Stimulated activated CD4-positive, alpha-beta T cell treated with anti-CD3 and anti-CD28 coated beads, Interleukin-1b, Interleukin-23, amount 100 ng/mL, for 1 hour (primary cell): ENCODE measurements at places on chromosomes 6 and 20.

DNA sequence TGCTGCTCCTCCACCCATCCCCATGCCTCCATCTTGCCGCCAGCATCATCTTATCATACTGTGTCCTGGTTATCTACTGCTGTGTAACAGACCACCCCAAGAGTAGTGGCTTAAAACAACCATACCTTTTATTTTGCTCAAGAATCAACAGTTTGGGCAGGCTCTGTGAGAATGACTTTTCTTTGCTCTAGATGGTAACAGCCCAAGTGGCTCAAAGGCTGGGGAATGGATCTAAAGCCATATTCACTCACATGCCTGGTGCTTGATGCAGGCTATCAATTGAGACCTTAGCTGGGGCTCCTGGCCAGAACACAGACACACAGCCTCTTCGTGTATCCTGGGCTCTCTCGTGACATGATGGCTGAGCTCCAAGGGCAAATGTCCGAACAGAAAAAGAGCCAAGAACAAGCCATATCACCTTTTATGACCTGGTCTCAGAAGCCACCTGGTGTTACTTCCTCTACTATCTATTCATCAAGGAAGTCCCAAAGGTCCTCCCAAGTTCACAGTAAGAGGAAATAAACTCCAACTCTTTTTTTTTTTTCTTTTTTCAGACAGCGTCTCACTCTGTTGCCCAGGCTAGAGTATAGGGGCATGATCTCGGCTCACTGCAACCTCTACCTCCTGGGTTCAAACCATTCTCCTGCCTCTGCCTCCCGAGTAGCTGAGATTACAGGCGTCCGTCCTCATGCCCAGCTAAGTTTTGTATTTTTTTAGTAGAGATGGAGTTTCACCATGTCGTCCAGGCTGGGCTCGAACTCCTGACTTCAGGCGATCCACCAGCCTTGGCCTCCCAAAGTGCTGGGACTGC lies 159.3 kb upstream of the JARID2 start:
- DNase-seq = no peak

- no peak for DNase-seq
These were observed 55.4 kb upstream of the TBXT start for GRCh38 chr6:166223079-166223478.

DNA sequence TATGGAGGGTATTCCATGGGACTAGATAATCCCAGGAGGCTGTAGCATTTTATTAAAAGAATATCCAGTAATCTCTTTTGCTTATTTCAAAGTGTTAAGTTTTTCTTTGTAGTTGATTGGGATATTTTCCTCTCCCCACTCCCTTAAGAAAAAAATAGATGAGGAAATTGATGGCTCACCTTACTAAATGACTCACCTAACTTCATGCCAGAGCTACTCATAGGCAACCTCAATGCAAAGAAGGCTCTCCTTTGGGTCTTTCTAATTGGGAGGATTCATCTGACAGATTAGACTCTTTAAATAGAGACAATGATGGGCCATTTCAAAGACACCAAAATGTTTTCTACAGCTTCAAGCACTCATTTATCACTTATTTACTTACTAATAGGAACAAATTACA lies 528.5 kb upstream of the BTBD3 start:
- DNase-seq = no peak

- DNase-seq = no peak
These were observed 681.0 kb upstream of the GJE1 start for GRCh38 chr6:141451511-141452353.

DNA sequence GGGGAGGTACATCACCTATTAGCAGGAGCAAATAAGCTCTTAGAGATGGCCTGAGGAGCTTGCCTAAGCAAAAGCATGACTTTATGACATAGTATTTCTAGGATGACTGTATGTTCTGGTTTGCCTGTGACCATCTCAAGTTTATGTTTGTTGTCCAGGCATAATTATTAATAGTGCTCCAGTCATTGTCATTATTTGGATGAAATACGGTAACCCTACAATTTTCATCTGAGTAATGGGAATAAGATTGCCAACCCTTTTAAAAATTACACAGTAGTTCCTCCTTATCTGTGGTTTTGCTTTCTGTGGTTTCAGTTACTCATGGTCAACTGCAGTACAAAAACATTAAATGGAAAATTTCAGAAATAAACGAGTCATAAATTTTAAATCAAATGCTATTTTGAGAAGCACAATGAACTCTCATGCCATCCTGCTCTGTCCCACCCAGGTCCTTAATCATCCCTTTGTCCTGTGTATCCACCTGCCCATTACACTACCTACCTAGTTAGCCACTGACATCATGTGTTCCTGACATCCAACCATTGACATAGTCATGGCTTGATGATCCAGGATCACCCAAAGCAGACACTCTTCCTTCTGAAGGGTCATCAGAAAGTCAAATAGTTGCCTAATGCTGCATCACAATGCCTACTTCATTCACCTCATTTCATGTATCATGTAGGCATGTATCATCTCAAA lies 27.0 kb upstream of the TFB1M start:
- DNase-seq = no peak

DNA sequence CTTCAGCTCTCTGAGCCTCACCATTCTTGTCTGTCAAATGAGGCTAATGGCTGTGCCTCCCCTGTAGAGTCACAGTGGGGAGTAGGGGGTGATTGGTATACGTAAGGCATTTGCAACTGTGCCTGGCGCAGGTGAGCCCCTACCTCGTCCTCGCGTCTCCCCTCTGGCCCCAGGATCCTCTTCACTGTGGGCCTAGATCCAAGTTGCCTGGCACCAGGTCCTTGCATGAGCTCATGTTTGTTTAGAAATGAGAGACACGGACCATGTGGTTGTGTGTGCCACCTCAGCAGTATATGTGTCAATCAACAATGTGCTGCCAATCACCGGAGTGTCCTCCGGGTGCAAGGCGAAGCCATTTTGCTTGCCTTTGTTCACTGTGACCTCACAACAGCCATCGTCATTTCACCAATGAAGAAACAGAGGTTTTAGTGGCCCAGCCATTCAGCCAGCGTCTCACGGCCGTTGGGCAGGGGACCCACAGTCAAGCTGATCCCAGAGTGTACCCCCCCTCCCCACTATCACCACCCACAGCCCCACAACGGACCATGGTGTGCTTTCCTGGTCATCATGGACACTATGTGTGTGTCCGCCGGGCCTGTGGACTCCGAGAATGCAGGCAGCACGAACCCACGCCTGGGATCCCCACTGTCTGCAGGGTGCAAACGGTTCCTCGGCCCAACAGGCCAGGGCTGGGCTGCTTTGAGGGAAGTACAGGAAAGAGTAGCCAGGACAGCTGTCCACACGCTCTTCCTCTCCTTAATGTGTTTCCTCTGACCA lies 35.9 kb upstream of the STX16 start:
- no peak for DNase-seq

GRCh38 chr20:24968278-24968800 lies 19.3 kb downstream of the CST7 start:
- no peak for DNase-seq

DNA sequence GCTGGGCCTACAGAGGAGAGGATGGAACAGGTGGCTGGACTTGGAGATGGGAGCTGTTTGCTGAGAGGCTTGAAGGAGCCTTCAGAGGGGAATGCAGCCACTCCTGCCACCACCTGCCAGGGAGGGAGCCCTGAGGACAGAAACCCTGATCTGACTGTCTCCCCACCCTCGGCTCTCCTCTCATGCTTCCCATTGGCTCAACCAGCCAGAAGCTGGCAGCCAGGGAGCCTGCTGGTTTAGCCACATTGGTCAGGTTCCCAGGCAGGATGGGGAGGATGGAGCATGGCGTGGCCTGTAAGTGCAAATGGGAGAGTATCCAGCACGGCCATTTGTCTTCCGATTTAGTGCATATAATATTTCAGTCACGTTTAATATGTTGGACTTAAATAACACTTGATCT lies 12.8 kb downstream of the TREM1 start:
- no peak for DNase-seq

DNA sequence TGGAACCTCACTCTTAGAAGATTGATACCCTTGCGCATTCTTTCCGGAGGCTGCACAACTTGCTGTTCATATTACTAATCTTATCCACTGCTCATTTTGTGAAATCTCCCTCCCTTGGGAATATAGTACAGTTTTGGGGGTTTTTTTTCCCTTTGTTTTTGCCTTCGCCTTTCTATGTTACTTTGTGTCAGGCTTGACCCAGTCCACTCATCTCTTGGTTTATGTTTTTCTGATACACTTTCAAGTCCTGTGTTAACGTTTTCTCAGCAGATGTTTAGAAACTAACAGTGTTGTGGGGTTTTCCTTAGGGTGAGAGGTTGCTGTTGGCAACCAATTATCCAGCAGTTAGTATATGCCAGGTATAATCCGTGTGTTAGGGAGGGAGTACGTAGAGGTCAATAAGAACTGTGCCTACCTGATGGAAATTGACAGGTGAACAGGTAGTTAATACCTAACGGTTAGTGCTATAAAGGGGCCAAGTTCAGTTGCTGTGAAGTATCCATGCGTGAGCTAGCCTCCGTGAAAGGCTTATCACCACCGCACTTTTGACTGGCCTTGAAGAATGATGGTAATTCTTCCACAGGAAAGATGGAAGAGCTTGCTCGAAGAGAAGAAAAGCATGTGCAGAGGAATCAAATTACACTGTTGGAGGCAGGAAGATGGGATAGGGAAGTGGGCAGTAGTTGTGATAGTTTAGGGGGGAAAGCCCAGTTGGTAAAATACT lies 1.4 kb downstream of the NFYA start:
- DNase-seq = no peak

DNA sequence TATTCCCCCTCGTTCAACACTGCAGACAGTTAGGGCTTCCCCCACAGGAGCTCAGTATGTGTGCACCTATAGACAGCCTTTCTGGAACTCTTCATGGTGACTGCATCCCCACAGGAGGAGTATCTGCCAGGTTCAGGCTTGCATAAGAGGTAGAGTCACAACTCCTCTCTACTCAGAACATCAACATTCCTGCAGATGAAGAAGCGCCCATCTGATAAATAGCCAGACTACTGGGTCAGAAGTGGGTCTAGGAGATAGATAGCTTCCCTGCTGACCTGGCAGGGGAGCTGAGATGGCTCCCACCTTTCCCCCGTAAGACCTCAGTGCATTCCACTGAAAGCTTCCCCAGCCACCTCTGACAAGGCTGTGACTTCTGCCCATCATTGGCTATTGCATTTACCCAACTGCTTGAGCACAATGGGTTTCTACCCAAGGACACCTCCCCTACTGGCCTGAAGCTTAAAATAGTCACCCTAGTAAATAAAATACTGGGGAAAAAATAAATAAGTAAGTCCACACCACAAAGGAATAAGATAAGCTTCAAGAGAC lies 125.1 kb downstream of the CDK19 start:
- DNase-seq = no peak

- no peak for DNase-seq
These were observed 215.1 kb upstream of the TBX18 start for GRCh38 chr6:84979541-84979940.

- peak; percentile 15 for DNase-seq
These were observed 7.6 kb upstream of the TMEM14A start for GRCh38 chr6:52663120-52663935.

- DNase-seq = no peak
These were observed 2.0 kb downstream of the PDE10A start for GRCh38 chr6:165660857-165661663.

DNA sequence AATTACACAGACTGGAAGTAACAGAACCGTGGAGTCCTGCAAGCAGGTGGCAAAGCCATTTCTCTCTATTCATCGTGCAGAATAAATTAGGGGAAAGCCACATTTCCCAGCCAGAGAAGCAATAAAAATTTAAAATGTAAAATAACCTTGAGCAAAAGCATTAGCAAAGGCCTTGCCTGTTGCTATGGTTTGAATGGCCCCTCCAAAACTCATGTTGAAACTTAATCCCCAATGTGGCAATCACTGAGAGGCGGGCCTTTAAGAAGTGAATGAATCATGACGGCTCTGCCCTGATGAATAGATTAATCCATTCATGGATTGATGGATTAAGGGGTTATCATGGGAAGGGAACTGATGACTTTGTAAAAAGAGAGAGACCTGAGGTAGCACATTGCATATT lies 679.0 kb downstream of the PTPRT start:
- no peak for DNase-seq

DNA sequence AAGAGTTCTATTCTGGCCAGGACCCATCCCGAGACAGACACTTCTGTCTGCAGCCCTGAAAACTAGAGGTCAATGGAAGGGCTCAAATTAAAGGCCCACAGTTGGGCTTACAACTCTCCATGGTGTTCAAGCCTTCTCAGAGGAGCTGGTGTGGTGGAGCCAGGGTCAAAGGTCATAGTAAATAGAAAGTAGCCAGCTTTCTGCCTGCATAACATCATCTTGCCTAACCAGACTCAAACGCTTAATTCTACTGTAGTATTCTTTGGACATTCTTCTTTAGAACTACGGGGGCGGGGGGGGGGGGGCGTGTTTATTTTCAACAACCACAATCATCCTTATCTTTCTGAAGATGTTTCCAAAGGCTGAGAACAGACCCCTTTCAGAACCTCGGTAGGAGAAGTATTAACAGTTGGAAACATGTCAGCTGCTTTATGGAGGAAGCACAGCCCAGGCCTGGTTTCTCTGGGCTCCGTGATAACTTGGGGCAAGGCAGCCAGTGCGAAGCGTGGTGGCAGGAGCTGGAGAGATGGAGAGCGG lies 1.5 kb upstream of the RREB1 start:
- DNase-seq = no peak

DNA sequence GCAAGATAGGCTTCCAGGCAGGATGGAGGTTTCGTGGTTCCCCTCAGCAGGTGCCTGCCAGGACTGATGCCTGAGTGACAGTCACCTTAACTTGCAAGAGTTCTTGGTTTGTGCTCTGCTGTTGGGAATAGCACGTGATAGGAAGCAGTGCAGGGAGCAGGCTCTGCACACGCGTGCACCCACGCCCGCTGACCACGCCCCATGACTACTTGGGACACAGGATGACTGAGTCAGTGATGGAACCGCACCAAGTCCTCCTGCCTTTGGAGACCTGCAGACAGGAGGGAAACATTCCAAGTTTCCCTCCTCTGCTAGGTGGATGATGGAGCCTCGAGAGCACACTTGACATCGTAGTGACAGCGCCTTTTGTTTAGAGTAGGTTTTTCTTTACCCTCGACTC lies 164.2 kb downstream of the DTNBP1 start:
- no peak for DNase-seq

DNA sequence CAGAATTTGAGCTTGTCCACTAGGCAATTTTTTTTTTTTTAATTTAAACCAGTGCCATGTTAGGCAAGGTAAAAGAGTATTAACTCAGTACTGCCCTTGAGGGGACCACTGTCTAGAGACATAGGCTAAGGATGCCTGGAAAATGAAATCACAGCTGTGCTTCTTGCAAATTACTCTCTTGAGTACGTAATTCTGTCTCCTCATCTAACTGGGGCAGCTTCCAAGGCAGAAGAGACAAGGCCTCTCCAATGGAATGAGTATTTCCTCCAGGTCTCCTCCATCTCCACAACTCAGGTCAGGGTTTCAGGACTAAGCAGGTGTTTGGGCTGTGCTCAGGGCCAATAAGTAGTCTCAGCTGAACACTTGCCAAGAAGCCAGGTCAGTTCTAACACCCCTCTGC lies 33.8 kb upstream of the MRPS10 start:
- DNase-seq = no peak
